ENCODE measurements at places on chromosomes 4 and X. TPM values are rescaled to one million over a fixed set of nuclear protein-coding genes. Genes with fewer than 3 reads are reported as not detected.

RNF212 gene
- 0.34 TPM for total RNA-seq

ABCG2 gene
- 1.5 TPM for total RNA-seq

SMIM9 gene
- total RNA-seq: not detected

PRSS12 gene
- total RNA-seq: 3.7 TPM

IQCM gene
- not detected for total RNA-seq

DMP1 gene
- not detected for total RNA-seq

AVPR2 gene
- not detected for total RNA-seq

FDCSP gene
- not detected for total RNA-seq

FOXP3 gene
- total RNA-seq: 0.15 TPM

Data from melanocyte of skin (primary cell).